ENCODE measurements at places on chromosomes 13 and 19. TPM values are rescaled to one million over a fixed set of nuclear protein-coding genes. Genes with fewer than 3 reads are reported as not detected.
A peak's percentile ranks its signal among the peaks of the same experiment; 100 is the strongest.

Gene GAPDHS
- total RNA-seq, result not detected

Gene ZNF132
- total RNA-seq, result 8.9 TPM

Gene CEACAM6
- total RNA-seq, result not detected

Gene CYP4F2
- total RNA-seq, result not detected

Gene SYT3
- not detected for total RNA-seq

Gene HSPBP1
- total RNA-seq, result 21.0 TPM

Gene TPP2
- 62.2 TPM for total RNA-seq

Gene KIR3DL1
- total RNA-seq, result not detected

Gene CDX2
- total RNA-seq, result not detected

- DNase-seq, result no peak
These were observed 44.8 kb downstream of the DNM2 start for GRCh38 chr19:10762656-10763055.

DNA sequence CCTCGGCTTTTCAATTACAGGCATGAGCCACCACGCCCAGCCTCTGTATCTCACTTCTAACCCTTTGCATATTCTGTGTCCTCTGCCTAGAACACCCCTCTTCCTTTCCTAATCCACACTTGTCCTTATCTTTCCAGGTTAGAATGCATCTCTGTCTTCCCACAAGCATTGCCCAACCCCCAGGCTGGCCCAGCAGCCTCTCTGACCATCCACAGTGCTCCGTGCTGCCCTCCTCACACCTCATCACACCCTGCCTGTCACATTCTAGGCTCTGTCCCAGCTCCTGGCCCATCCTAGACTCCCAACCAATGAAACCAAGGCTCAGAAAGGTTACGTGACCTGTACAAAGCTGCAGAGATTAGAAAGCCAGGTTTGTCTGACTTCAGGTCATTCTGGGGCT lies 11.3 kb downstream of the JAK3 start:
- DNase-seq, result no peak

- DNase-seq, result no peak
These were observed 856.6 kb upstream of the KLHL1 start for GRCh38 chr13:70964874-70965273.

GRCh38 chr19:16428372-16429036 lies 43.3 kb downstream of the EPS15L1 start:
- no peak for DNase-seq

- DNase-seq, result no peak
These were observed 43.1 kb downstream of the NFIC start for GRCh38 chr19:3409346-3410064.

GRCh38 chr19:33306853-33307792 lies 4.8 kb upstream of the CEBPA start:
- no peak for DNase-seq

DNA sequence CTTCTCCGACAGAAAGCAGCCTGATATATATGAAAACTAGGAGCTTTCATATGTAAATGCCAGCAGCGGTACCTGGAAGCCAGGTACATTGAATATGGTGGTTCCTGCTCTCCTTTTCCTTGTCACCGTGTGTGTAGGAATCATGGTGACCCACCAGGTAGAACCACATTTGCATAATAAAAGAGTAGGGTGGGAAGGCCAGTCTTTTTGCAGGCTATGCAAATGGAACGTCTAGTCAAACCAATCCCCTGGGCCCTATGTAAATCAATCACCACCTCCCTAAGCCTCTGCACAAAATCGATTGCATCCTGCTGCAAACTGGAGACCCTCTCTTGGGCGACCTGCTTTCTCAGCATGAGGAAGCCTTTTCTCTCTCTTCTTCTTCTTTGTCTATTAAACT lies 22.2 kb upstream of the ZNF181 start:
- no peak for DNase-seq

DNA sequence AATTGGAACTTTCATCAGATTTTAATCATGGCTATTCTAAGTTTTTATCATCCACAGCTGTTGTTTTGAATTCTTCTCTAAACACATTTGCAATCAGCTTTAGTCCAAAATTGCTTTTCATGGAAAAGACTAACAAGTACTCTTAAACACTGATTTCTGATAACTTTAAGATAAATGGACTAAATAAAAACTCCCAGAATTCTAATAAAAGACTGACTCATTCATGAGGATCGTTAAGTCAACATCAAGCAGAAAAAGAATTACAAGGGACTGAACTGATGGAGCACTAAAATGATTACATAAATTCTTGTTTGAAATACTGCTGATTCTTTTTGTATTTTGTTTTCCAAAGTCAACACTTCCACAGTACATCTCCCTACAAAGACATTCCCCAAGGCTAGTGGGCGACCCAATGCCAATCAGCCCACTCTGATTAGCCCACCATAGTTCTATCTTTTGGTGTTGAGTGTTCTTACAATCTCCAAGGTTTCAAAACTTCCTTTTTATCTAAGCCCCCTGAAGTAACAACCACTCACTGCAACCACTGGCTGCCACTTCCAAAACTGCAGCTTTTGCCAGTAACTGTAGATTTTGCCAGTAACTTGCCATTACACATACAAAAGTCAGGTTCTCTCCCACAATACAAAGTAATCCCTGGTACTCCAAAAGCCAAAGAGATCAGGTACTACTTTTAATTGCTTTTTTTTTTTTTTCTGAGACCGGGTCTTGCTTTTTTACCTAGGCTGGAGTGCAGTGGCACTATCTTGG lies 14.0 kb upstream of the NAA16 start:
- DNase-seq, result no peak

GRCh38 chr19:15550929-15551292 lies 42.6 kb downstream of the CYP4F22 start:
- DNase-seq, result no peak

DNA sequence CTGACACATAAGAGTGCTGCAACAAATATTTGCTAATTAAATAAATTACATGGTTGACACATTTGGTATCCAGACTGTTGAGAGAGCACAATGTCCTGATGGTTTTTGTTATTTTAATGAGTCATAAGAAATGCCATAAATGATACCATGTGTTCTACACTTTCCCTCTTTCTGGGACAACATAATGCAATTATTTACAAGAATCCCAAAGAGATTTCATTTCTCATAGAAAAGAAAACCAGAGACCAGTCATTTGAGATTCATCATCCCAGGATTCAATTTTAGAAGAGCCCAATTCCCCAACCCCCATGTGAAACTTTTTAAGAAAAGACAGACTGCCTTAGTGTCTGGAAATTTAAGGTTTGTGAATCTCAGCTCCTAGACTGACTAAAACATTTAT lies 399.6 kb downstream of the DCT start:
- peak; percentile 54 for DNase-seq

- DNase-seq, result no peak
These were observed 148.9 kb downstream of the GPC6 start for GRCh38 chr13:93375491-93375890.

- no peak for DNase-seq
These were observed 4.0 kb downstream of the PTBP1 start for GRCh38 chr19:801030-801860.

GRCh38 chr13:105153611-105154010 lies 1381.9 kb downstream of the EFNB2 start:
- DNase-seq, result peak; percentile 20

DNA sequence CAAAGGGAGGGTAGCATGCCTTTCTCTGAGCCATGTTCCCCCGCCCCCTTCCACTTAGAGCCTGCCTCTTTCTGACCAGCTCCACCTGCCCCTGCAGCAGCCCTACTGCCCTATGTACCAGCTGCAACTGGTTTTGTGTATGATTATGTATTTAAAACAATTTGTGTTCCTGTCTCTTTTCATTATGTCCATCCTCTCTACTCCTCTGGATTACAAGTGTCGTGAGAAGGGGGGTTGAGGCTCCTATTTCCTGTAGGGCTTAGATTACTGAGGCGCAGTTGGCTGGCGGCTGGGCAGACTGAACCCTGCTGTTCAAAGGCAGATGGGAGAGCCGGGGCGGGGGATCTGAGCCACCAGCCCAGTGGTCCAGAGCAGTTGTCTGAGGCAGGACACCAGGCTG lies 213.3 kb downstream of the KCNRG start:
- DNase-seq, result no peak

DNA sequence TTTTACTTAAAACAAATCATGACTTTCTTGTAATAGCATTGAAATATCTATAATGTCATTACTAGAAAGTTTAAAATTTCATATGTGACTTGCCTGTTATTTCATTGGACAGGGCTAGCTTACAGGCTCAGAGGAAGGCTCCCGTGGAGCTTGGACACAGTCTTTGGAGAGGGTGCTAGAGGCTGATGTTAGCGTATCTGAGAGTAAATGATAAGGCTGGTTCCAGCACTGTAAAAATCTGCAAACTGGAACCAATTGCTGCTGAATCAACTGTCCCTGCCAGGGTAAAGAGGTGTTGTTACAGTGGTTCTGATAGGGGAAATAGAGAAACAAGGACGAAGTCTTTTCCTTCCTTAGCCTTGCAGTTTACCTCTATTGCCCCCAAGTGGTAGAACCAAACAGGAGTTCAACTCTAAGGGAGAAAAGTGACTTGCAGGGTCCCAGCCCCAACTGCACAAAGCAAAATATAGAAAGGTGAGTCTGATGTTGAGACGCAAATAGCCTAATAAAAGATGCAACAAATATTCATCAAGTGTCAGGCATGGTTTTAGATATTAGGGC lies 901.7 kb downstream of the DIAPH3 start:
- DNase-seq, result peak; percentile 12

DNA sequence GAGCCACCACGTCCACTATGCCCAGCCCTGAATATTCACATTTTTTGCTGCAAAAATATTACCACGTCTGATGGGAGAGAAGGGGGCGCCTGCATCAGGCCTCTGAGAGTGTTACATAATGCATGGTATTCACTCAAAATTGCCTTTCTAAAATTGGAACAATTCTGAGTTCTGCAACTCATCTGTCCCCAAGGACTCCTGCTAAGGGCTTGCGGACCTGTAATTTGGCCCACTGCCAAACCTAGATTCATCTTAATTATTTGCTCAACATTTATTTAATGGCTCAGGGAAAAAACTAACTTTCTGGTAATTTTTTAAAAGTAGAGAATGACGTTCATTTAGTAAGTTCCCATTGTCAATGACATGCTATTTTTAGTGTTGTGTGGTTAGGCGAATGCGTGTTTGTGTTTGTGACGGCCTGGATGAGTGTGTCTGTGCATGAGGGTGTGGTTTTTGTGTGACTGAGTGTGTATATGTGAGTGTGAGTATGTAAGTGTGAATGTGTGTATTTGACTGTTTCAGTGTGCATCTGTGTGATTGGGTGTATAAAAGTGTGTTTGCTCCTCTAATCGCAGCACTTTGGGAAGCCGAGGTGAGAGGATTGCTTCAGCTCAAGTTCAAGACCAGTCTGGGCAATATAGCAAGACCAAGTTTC lies 8.8 kb downstream of the INAFM1 start:
- no peak for DNase-seq

- DNase-seq, result no peak
These were observed 62.3 kb downstream of the KCNC3 start for GRCh38 chr19:50266896-50267295.

- DNase-seq, result no peak
These were observed 82.5 kb downstream of the TSHZ3 start for GRCh38 chr19:31266731-31267130.

DNA sequence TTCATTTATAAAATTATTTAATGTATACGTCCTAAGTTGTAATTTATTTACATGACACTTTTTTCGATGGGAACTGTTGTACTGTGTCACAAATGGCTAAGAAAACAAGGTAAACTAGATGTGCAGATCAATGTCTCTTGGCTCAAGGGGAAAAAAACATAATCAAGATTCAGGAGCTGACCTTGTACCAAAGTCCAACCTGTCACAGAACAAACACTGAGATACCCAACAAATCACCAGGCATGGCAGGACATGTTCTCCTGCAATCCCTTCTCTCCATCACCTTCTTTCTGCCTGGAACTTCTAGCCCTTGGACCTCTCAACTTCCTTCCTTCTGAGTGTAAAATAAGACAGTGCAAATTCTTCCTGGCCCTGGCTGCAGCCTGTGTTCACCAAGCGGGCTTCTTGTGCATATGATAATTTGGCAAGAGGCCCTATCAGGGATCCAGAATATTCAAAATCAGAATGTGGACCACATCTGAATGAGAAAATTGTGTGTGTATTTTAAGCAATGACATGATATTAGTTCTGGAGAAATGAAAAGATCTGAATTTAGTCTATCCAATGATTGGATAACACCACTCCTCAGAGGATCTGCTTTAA lies 445.9 kb downstream of the ZNF536 start:
- DNase-seq, result no peak

- no peak for DNase-seq
These were observed 6.4 kb upstream of the PDE4C start for GRCh38 chr19:18232540-18233223.

GRCh38 chr13:31461923-31462322 lies 262.1 kb downstream of the B3GLCT start:
- no peak for DNase-seq

DNA sequence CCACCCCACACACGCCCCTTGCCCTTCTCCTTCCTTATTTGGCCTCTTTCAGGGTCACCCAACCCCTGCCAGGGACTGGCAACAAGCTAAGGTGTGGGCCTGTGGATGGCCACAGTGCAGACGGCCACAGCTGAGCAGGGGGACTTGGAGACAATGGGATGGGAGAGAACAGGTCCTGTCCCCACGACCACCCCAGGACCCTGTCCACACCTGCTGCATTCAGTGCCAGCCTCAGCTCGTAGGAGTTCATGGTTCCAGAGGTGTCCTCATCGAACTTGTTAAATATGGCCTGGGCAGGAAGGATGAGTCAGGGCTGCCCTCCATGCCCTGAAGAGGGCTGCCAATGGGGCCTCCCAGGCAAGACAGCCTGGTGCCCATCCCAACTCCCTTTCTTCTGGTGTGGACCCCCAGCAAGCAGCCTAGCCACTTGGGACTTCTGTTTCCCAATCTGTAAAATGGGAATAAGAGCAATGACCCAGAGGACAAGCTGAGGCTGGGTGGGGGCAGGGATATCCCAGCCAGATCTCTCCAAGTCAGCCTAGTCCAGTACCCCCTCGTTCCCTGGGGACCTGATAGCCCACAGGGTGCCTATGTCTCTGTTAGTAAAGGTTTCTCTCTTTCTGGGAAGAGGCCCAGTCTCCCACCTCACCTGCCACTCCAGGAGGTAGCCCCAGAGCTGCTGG lies 10.6 kb downstream of the CAPN12 start:
- DNase-seq, result no peak

DNA sequence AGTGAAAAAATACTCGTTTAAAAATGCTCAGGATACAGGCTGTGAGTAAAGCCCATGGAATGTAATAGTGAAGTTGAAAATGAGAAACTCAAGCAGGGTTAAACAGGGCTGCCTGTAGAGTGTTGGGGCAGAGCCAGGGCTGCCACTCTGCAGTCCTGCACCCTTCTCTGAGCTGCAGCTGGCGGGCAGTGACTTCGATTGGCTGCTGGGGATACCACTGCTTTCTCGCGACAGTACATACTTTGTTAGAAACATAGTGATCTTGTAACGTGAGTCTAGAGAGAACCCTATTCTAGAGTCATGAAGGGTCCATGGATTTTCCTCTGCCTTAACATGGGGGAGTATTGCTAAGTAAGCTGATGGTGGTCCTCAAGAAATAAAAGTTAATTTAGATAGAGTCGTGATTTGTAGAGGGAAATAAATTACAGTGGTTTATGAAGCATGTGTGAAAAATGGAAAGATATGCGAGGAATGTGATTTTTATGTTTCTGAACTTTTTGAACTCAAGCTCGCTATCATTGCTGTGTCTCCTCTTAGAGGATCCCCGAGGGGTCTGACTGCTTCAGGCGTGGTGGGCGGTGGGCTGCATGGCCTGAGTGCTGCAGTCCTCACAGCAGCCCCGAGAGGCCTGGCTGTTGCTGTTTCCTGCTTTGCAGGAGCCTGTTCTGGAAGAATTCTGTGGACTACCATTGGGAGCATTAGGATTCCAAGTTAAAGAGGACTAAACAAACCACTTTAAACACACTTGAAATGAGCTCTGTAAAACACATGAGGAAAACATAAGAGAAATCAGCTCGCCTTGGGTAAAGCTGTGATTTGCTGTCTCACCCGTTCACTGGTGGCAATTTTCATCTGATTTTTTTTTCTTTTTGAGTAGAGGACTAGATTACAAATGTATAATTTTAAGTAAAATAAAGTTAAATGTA lies 95.7 kb downstream of the ARHGEF7 start:
- DNase-seq, result peak; percentile 91
